Activated naive CD8-positive, alpha-beta T cell treated with anti-CD3 and anti-CD28 coated beads for 36 hours (primary cell): ENCODE measurements at places on chromosomes 11 and 22.
A peak's percentile ranks its signal among the peaks of the same experiment; 100 is the strongest.

DNA sequence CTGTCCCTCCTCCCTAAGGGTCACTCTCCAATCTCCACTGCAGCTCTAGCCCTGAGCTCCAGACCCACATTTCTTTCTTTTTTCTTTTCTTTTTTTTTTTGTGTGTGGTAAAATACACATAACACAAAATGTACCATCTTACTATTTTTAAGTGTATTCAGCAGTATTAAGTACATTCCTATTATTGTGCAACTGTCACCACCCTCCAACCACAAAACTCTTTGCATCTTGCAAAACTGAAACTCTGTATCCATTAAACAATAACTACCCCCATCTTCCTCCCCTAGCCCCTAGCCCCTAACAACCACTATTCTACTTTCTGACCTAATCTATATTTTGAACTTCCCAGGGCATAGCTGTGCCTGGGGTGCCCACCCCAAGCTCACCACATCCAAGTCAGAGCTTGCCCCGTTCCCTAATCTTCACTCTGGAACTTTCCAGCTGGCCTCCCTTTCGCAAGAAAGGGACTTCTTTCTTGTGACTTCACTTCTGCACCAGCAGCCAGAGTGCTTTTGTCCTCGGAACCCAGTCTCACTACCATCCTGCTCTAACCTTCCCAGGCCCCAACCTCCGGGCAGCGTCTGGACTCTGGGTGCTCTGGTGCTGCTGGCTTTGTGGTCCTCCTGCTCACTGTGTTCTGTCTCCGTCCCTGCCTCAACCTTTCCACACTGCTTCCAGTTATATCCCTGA is 30.7 kb downstream of the PARVG start:
- DNase-seq = no peak

DNA sequence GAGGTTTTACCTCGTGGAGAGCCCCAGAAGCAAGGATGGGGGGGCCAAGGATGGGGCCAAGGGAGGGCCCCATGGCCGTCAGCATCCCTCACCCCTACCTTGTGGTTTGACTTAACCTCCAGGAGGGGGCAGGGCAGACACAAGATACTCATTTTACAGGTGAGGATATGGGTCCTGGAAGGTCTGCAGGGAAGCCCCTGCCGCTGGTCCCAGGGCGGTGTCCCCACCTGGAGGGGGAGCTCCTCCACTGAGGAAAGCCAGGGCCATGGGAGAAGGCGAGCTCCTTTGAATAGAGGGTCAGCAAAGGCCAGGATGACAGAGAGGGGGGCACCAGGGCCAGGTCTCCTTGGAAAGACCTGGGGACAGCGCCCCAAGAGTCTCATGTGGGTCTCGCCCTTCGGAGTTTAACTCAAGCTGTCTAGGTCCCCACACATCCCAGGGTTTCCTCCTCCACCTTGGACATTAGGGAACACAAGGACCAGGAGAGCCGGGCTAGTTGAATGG is 5.9 kb upstream of the ADORA2A start:
- DNase-seq = no peak

DNA sequence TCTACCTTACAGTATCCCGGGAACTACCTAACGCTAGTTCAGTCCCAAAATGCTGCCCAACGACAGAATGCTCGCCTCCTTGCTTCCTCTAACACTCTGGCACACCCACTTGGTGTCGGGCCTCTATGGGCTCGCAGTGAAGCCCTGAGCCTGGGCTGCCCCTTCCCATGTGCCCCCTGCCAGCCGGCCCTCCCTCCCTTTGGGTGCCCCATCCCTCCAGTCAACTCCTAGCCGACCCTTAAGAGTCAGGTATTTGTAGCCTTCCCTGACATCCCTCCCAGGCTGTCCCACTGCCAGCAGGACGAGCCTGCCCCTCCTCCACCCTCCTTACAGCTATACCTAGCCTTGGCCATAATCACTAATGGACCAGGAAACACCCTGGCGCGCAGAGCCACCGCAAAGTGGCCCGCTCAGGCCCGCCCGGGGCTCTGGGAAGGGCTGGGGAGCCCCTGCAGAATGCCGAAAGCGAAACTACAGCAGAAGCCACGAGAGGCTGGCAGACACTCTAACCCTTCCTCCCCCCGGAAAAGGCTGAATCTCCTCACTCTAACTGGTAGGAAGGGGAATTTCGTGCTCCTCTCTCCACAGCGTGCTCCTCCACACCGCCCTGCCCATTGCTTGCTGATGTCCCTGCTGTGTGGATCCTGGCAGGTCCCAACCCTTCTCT is 8.2 kb downstream of the CBX7 start:
- DNase-seq = peak; percentile 70

DNA sequence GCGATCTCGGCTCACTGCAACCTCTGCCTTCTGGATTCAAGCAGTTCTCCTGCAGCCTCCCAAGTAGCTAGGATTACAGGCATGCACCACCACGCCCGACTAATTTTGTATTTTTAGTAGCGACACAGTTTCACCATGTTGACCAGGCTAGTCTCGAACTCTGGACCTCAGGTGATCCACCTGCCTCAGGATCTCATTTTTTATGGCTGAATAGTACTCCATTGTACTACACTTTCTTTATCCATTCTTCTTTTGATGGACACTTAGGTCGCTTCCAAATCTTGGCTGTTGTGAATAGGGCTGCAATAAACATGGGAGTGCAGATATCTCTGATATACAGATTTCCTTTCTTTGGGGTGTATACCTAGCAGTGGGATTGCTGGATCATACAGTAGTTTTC is 20.8 kb downstream of the XRCC6 start:
- DNase-seq = no peak

GRCh38 chr11:4926608-4927007 is 2.5 kb upstream of the OR51G1 start:
- no peak for DNase-seq

DNA sequence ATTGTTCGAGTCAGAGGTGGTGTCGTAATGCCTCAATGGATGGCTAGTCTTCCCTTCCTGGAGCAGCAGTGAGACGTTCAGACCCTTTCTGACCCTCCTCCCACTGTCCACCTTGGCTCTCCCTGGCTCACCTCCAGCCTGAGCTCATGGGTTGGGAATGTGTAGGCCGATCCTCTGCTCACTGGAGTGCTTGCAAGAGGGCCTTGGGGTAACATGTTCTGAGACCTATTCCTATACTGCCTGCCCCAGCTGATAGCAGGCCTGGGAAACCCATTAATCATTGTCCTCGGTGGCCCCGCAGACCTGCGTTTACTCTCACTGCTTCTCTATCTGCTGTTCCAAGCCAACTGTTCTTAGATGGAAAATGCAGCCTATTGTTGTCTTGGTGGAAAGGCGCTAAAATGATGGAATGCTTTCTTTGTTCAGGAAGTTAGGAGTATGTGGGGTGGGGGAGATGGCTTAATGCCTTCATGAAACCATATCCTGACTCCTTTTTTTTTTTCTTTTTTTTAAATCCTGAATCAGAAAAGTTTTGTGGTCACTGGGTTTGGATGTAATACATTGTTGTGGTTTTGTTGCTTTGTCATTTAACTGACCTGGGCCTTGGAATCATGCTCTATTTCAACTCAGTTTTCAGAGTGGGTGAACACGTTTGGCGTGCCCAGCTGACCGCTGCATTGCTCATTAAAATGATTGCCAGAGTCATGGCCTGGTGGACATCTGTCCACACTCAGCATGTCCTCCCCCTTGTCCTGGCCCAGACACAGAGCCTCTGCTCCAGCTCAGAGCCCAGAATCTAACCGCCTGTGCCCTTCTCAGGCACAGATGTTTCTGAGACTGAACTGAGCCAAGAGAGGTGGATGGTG is 72.5 kb downstream of the MICAL2 start:
- no peak for DNase-seq

DNA sequence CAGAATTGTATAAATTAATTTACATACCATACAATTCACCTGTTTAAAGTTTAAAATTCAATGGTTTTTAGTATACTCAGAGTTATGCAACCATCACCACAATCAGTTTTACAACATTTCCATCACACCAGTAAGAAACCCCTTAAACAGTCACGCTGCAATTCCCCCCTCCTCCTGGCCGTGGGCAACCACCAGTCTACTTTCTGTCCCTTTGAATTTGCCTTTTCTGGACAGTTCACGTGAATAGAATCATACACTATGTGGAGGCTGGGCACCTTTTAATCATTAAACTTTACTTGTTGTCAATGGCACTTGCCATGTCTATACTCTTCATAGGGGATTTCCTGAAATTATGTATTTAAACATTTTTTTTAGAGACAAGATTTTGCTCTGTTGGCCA is 20.1 kb upstream of the SWAP70 start:
- DNase-seq = no peak

GRCh38 chr22:29383740-29384139 is 4.6 kb downstream of the AP1B1 start:
- no peak for DNase-seq

- DNase-seq = no peak
Observed at GRCh38 chr22:21639359-21639758, 2.7 kb upstream of the SDF2L1 start.

DNA sequence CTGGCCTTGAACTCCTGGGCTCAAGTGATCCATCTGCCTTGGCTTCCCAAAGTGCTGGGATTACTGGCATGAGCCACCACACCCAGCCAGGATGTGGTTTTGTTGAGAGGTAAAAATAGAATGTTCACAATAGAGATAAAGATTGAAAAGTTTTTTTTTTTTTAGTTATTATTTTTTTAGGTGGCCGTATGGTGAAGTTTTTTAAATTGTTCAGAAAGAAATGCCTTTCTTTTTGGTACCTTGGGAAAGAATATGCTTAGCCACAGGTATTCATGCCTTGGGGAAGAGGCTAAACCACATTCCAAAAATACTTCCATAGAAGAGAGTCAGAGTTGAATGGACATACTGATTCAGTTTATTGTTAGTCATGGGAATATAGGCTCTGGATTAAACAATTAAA is 143.4 kb downstream of the C11orf91 start:
- DNase-seq = no peak

DNA sequence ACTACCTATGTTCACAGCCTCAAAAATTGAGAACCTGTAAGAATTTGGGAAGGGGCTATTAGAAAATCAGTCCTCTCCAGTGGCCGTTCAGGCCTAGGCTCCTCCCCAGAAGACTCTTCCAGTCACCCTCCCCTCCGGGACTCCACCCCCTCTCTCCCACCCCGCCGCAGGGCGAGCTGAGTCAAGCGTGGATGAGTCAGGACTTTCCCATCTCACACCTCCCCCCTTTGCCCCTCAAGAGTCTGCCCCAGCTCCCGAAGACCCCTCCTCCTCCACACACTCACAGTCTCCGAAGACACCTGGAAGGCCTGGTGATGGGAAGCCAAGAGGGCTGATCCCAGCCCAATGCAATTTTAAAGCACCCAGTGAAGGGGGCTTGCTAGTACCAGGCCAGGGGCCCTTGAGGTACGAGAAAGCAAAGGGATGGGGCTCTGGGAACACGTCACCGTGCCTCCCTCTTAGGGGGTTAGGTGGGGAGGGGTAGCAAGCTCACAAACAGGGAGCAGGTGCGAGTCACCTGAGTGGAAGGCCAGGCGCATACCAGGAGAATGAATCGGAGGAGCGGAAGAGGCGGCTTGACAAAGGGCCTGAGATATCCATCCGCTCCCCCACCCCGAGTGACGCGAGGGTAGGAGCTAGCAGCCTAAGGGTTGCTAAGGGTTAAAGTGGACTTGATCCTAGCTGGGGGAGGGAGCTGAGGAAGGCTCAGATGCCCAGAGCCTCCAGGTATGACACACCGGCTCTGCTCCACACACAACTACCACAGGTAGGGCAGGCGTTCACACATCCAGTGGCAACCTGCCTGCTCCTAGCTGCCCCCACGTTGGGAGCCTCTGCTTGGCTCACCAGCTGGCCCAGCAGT is 13.6 kb downstream of the BCL9L start:
- peak; percentile 88 for DNase-seq

DNA sequence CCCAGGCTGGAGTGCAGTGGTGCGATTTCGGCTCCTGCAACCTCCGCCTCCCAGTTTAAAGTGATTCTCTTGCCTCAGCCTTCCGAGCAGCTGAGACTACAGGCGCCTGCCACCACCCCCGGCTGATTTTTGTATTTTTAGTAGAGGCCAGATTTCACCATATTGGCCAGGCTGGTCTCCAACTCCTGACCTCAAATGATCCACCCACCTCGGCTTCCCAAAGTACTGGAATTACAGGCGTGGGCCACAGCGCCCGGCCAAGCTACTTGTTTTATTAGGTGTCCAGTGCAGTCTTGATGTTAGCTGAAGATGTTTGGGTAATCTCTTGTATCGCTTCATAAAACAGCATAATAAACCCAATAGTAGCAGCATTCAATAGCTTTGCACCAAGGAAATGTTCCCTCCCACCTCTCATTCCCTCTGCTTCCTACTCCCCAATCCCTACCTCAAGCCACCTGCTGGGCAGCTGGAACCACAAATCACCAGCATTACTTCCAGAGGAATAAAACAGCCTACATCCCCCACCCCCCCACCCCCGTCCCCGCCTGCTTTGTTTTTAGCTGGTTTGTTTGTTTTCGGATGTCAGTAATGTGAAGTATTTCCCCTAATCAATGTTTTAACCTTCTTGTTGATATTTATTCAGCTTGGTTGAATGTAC is 11.0 kb upstream of the GRIK4 start:
- DNase-seq = no peak

DNA sequence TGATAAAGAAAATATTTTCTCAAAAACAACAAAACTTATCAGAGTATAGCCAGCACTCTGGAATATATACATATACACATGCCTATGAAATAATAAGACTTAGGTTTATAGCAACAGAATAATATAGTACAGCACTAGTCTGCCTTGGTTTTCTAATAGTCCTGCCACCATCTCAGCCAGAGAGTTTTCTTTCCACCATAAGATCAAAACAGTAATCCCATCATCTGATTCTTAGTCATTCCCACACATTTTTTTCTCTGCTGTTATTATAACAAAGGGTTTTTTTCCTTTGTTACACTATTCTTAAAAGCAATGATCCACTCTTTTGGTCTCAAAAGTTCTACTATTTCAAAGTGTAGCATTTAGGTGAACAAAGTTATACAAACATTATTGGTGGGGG is 15.1 kb downstream of the MTMR2 start:
- no peak for DNase-seq

DNA sequence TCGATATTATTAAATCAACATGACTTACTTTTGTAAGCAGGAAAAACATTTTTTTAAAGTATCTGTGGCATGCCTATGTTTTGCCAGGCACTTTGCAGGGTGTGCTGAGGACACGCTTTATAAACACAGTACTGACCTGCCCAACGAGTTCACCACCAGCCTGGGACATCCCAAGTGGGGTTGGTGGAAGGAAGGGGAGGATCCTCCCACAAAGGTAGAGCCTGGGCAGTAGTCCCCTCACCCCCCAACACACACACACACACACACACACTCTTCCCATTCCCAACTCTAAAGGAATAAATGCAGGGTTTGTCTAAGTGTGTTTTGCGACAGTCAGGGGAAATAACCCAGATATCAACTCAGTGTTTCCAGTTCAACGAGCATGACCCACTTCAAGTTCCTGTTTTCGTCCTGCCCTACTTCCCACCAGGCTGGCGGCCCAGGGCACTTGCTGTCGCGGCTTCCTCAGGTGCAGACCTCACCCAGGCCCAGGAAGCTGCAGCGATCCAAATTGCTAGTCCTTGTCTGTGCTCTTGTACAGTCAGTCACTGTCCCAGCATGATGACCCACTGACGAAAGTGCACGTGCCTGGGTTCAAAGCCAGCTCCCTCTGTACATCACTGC is 3.1 kb downstream of the CERK start:
- peak; percentile 33 for DNase-seq
